ENCODE measurements at places on chromosomes 6 and 20. TPM values are rescaled to one million over a fixed set of nuclear protein-coding genes. Genes with fewer than 3 reads are reported as not detected.

DNA sequence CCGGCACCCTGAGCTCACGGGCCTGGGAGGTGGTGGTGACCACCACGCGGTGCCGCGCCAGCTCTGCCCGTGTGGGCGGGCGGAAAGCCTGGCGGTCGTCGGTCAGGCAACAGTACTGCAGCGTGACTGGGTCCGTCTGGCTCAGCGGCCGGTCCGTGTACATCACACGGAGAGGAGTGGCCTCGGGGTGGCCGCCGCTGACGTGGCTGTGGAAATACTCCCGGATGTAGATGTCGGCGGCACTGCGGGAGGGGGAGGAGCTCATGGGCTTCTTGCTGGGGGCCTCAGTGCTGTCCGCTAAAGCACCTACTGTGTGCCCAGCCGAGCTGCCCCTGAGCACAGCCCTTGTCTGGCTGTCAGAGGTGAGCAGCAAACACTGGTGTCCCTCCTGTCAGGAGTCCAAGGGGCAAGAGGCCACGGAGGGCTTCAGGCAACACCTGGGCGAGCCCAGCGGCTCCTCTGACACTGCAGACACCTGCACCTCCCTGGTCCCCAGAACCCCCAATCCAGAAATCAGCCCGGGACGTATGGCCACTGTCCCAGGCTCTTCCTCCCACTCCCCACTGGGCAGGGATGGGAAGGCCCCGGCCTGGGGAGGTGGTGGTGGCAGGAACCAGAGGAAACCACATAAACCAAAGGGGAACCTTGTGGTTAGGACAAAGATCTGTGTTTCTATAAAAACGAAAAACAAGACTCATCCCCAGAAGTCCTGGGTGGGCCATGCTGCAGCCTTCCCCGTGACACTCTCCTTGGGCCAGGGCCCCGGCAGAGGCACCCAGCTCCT is 6.5 kb downstream of the HELZ2 start:
- H3K4me3 ChIP-seq: no peak overlapping the region
- H3K36me3 ChIP-seq: no peaks in the 10 kb centered on the region
- no peak overlapping the region for H3K27ac ChIP-seq
- no peaks in the 10 kb centered on the region for H3K27me3 ChIP-seq
- no peak for DNase-seq

Gene POU3F2
- total RNA-seq: not detected

Gene FAM217A
- not detected for total RNA-seq

Gene SLC44A4
- total RNA-seq: 19.2 TPM

DNA sequence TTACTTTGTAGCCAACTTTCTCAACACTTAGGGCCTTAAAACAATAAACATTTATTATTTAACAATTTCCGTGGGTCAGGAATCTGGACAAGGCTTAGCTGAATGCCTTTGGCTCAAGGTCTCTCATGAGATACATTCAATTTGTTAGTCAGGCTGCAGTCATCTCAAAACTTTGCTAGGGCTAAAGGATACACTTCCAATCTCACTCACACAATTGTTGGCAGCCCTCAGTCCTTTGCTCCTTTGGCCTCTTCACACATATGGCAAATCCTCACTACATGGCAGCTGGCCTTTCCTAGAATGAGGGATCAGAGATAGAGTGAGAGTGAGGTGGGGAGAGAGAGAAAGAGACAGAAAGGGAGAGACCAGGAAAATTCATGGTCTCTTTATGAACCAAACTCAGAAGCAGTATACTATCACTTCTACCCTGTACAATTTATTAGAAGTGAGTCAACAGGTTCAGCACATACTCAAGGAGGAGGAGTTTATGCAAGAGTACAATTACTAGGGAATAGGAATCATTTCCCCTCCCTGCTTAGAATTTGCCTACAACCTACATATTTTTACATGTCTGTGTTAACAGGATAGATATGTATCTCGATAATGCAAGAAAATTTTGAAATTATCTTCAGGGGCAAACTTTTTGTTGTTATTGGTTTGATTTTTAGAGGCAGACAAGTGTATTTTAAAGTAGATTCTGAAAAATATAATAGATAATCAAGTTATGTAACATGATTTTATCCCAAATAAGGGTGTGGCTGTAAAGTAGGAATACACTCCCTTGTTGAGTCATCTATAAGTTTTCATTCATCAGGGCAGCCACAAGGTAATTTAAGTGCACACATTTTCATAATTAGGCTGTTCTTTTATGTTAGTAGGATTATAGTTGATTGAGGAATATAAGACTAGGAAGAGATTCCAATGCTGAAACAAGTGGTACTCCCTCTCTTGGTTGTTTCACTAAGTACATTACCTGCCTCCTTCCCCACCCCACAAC is 85.9 kb upstream of the HMGCLL1 start:
- H3K27ac ChIP-seq: no peak overlapping the region
- H3K36me3 ChIP-seq: no peaks in the 10 kb centered on the region
- no peak overlapping the region for H3K4me3 ChIP-seq
- no peak for DNase-seq
- no peaks in the 10 kb centered on the region for H3K4me1 ChIP-seq
- no peaks in the 10 kb centered on the region for H3K27me3 ChIP-seq

Gene UST
- total RNA-seq: 11.4 TPM

All from body of pancreas (tissue), 4 donors.